Activated T-helper 17 cell treated with anti-CD3 and anti-CD28 coated beads, Interleukin-2, amount 50 U/mL, for 72 hours (primary cell): ENCODE measurements at places on chromosomes 3 and 15. TPM values are rescaled to one million over a fixed set of nuclear protein-coding genes. Genes with fewer than 3 reads are reported as not detected.
A peak's percentile ranks its signal among the peaks of the same experiment; 100 is the strongest.

Gene MKRN2OS
- total RNA-seq = not detected

GRCh38 chr3:25424614-25425013, 3.4 kb upstream of the RARB start:
- ATAC-seq = no peak

- no peak for ATAC-seq
Observed at GRCh38 chr3:58047826-58048225, 39.6 kb downstream of the FLNB start.

Gene FMN1
- total RNA-seq = 2.0 TPM

DNA sequence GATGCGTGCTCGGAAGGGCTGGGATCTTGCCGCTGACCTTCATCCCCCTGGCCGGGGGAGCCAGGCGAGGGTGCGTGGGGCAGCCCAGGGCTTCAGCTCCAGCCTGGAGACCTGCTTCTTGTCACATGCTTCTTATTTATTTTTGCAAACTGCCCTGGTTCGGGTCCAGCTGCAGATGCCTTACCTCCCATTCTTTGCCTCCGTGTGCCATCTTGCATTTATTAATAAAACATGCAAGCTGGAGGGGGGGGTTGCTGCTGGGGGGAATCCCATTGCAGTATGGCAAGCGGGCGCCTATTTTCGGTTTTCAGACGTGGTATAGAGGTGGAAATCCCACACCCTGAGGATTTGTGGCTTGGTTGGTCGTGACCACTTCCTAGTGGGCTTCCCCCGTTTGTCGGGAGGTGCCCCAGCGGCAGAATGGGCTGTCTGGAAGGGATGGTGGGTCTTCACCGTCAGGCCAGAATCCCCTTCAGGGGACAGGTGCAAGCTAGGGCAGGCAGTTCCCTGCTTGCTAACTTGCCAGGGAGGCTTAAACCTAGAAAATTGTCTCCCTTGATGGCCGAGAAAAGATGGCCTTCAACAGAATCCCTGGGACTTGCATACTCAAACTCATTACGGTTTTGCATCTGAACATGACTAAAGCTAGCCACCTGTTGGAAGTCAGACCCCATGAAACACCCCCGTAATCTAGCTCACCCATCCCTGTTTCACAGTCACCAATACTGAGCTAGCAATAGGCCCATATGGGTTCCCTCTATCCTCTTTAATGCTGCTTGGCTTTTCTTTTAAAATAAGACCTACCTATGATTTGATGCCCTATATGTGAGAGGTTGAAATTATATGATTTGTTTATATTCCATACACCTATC, 569 bp downstream of the TMEM266 start:
- peak; percentile 44 for ATAC-seq

DNA sequence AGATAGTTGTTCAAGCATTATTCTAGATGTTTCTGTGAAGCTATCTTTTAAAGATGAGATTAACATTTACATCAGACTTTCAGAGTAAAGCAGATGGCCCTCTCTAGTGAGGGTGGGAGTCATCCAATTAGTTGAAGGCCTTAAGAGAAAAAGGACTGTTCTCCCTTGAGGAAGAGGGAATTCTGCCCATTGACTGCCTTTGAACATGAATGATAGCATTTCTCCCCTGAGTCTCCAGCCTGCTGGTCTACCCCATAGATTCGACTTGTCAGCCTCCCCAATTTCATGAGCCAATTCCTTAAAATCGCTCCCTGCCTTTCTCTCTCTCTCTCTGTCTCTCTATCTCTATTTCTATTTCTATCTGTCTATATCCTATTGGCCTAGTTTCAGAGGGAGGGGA, 115.5 kb downstream of the EBLN2 start:
- ATAC-seq = no peak

GRCh38 chr3:171072432-171072831, 45.9 kb upstream of the SLC2A2 start:
- ATAC-seq = no peak

DNA sequence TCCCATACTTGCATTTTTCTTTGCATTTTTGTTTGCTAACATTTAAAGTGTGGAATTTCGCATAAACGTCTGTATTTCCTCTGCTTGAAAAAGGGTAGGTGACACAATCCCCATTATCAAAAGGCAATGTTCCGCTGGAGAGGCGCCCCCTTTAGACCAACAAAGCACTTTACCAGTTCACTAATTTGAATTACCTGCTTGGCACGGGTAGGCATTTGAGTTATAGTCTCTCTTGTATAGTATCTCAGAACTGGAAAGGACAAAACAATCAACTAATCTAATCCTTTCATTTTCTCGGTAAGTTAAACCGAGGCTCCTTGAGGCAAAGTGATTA, 775 bp upstream of the CCDC39 start:
- ATAC-seq = peak; percentile 46
